Psoas muscle (tissue), 8 donors: ENCODE measurements at places on chromosomes 2 and 18.
A peak's percentile ranks its signal among the peaks of the same experiment; 100 is the strongest.

- H3K4me3 ChIP-seq, result no peak overlapping the region
- no peaks in the 10 kb centered on the region for H3K36me3 ChIP-seq
- no peak for DNase-seq
- no peaks in the 10 kb centered on the region for H3K4me1 ChIP-seq
Observed at GRCh38 chr2:71905205-71905604, 242.5 kb downstream of the CYP26B1 start.

DNA sequence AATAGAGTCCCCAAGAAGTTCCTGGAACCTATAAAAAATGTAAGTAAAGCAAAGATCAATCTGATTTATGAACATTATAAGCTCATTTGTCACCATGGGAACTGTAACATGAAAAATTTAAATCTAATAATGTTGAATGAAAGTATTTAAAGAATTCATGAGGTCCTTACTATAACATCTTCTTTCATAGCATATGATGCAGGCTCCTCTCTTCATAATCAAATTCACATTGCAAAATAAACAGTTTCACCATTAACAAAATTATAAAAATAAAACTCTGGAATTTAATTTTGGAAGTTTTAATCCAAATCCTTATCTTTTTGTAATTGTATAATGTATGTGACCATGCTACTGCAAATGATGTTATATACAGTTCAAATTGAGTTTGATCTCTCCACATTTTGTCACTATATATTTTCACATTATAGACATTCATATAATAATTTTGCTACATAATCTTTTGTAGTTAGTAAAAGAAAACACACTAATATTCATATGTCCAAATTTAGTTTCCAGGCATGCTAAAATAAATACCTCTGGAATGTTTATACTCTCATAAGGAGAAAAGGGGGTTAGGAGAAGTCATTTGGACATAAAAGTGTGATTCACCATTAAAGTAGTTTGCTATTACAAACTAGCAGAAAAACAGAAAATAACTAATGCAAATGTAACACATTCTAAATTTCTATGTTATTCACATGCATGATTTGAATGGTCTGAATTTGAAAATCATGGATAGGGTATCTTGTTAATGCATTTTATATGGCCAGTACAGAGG lies 954.1 kb downstream of the DSC3 start:
- H3K4me3 ChIP-seq, result no peak overlapping the region
- DNase-seq, result no peak
- H3K4me1 ChIP-seq, result no peaks in the 10 kb centered on the region
- no peaks in the 10 kb centered on the region for H3K36me3 ChIP-seq

DNA sequence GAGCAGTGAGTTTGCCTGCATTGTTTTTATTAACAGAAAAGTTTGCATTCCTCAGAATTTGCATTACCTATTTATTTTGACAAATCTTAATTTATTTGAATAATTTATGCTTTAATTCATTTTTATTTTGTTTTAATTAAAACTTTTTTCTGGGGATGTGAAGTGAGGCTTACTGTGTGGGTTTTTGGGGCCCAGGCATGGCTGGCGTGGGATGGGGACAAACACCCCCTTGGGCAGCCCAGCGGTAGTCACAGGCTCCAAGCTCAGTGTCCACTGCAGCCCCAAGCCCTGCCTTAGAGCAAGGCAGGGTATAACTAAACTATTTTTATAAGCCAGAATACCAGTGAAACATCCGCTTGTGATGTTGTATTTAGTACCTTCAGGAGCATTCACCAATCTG lies 95.7 kb upstream of the PXDN start:
- H3K4me3 ChIP-seq, result no peak overlapping the region
- H3K27me3 ChIP-seq, result no peaks in the 10 kb centered on the region
- no peaks in the 10 kb centered on the region for H3K4me1 ChIP-seq
- no peak for DNase-seq
- H3K27ac ChIP-seq, result no peak overlapping the region
- no peaks in the 10 kb centered on the region for H3K36me3 ChIP-seq

DNA sequence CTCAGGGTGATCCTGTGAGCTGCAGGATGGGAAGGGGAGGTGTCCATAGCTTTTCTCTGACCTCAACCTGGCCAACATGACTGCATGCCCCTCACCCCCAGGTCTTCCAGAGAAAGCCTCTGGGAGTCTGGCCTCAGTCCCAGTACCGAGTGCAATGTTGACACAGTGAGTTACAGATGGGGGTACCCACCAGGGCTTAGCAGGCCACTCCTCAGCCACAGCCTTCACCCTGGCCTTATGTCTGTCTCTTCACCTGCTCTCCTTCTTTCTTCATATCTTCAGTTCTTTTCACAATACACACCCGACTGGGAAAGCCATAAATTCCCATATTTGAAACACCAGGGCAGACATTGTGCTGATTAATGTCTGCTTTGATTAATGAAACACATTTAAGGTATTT lies 33.5 kb downstream of the AOX1 start:
- H3K27me3 ChIP-seq, result no peaks in the 10 kb centered on the region
- DNase-seq, result no peak
- H3K36me3 ChIP-seq, result no peaks in the 10 kb centered on the region
- no peaks in the 10 kb centered on the region for H3K4me1 ChIP-seq
- no peak overlapping the region for H3K27ac ChIP-seq
- H3K4me3 ChIP-seq, result no peak overlapping the region

GRCh38 chr2:176187200-176187898 lies 1.1 kb upstream of the HOXD1 start:
- H3K27ac ChIP-seq, result no peak overlapping the region
- DNase-seq, result no peak
- H3K4me3 ChIP-seq, result peak overlapping the region; percentile 85
- H3K4me1 ChIP-seq, result no peaks in the 10 kb centered on the region
- H3K27me3 ChIP-seq, result peaks cover 6% of the 10 kb centered on the region

DNA sequence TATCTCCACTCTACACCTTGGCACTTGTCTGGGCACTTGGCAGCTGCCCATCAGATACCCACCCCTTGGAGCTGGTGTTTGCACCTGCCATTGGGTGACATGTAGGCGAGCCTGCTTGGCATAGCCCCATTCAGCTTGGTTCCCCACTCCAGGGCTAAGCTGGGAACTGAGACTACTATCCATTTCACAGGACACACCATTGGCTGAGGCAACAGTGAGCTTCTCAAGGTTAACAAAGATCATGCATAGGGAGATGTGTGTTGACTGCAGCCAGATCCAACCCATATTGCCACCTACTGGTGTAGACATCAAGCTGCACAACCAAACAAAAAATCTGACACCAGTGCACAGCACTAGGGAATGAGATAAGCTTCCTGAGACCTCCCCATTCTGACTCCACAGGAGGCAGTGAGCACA lies 1389.8 kb upstream of the TMEFF2 start:
- H3K27me3 ChIP-seq, result no peaks in the 10 kb centered on the region
- H3K4me1 ChIP-seq, result no peaks in the 10 kb centered on the region
- H3K27ac ChIP-seq, result no peak overlapping the region
- H3K4me3 ChIP-seq, result no peak overlapping the region
- no peaks in the 10 kb centered on the region for H3K36me3 ChIP-seq

DNA sequence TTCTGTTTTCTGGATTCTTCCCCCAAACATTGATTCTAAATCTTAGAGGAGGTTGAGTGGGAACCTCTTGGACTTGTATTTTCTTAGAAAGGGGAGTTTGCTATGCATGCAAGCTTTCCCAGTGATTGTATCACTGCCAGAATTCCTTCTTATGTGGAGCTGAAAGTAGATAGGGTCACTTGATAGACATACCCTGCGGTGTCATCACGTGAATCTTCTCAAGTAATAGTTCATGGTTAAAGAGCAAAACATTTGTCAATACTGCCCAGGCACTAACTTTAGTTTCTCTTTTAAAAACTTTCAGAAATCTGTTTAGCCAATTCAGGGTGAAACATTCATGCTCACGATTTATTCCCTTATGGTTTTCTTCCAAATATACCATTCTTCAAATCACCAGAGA lies 6.4 kb downstream of the PMAIP1 start:
- no peaks in the 10 kb centered on the region for H3K4me1 ChIP-seq
- peaks cover 34% of the 10 kb centered on the region for H3K27me3 ChIP-seq
- no peak overlapping the region for H3K27ac ChIP-seq
- H3K4me3 ChIP-seq, result no peak overlapping the region

- H3K4me3 ChIP-seq, result no peak overlapping the region
- peaks cover 22% of the 10 kb centered on the region for H3K4me1 ChIP-seq
- no peaks in the 10 kb centered on the region for H3K36me3 ChIP-seq
- H3K27ac ChIP-seq, result peak overlapping the region; percentile 97
- DNase-seq, result no peak
Observed at GRCh38 chr18:58669731-58670378, 1.4 kb upstream of the MALT1 start.

GRCh38 chr18:57640749-57641148 lies 19.1 kb upstream of the NARS1 start:
- no peaks in the 10 kb centered on the region for H3K27me3 ChIP-seq
- no peak overlapping the region for H3K4me3 ChIP-seq
- DNase-seq, result no peak
- H3K27ac ChIP-seq, result no peak overlapping the region

DNA sequence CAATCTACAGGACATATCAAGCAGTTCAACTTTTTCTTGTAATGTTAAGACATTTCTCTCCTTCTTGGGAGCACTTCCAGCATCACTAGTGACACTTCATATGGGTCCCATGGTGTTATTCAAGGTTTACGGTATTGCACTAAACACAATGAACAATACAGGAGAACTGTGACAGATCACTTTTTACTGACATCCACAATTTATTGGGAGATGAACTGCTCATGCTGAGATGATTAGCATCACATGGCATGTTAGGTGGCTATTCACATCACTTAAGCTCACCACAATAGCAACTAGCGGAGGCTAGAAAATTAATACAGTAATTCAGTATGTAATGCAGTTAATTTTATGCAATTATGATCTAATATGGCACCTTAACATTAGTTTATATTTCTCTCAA lies 264.4 kb downstream of the ERBB4 start:
- no peak overlapping the region for H3K27ac ChIP-seq
- no peak for DNase-seq
- no peaks in the 10 kb centered on the region for H3K27me3 ChIP-seq
- no peaks in the 10 kb centered on the region for H3K36me3 ChIP-seq
- peaks cover 5% of the 10 kb centered on the region for H3K4me1 ChIP-seq
- no peak overlapping the region for H3K4me3 ChIP-seq

DNA sequence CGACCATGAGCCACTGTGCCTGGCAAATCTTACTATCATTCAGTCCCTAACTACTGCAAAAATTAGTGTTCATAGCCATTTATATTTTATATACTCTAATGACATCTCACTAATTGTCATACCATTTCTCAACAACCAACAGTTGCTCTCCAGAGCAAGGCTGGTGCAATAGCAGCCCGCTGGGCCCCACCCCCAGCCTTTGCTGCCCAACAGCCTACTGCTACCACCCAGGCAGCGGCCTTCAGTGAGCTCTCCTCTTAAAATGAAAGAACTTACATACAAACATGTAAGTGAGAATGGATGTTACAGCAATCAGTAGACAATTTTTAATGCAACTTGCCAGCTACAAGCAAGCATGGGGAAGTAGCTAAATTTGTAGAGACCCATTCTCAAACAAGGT lies 90.5 kb downstream of the HNRNPLL start:
- H3K36me3 ChIP-seq, result no peaks in the 10 kb centered on the region
- H3K4me1 ChIP-seq, result peaks cover 28% of the 10 kb centered on the region
- no peaks in the 10 kb centered on the region for H3K27me3 ChIP-seq
- H3K27ac ChIP-seq, result no peak overlapping the region

DNA sequence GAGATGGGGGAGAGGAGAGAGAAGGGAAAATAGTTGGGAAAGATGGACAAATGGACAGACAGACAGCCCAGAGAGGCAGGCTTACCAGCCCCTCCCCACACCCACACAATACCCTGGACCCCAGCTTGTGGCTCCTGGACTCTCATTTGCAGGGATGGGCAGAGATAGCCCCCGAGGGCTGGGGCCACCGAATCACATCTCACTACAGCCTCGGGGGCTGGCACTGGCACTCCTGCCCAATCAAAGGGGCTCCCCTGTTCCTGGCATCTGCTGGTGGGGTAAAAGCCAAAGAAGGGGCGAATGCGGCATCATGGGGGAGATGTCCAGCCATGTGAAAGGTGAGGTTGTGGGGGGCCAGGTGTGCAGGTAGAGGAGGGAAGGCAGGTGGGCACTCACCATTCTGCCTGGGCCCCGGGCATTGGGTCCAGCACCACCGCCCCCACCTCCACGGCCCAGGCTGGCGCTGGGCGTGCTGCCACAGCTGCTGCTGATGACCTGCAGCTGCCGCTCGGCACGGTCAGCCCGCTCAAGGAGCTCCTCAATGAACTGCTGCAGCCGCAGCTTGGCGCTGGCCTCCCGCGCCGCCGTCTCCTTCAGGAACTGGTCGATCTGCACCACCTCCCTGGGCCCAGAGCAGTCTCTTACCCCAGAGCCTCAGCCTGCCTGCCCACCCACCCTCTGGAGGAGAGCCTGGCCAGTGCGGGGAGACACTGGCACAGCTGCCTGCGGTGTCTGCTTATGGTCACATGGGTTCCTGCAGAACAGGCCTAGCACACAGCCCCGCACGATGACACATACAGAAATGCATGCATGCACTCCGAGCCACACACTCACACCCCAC lies 18.0 kb downstream of the FBXO41 start:
- no peaks in the 10 kb centered on the region for H3K36me3 ChIP-seq
- DNase-seq, result no peak
- H3K4me3 ChIP-seq, result no peak overlapping the region

DNA sequence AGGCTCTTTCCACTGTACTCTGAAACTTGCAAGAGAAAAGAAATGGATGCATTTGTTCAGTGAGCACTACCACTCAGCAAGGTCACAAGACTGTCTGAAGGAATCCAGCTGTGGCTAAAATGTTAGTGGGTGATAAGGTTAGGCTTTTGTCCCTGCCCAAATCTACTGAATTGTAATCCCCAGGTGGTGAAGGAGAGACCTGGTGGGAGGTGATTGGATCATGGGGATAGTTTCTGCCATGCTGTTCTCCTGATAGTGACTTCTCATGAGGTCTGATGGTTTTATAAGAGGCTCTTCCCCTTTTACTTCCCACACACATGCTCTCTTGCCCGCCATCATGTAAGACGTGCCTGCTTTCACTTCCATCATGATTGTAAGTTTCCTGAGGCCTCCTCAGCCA lies 68.2 kb downstream of the ZNF385B start:
- no peak for DNase-seq
- no peaks in the 10 kb centered on the region for H3K27me3 ChIP-seq
- H3K36me3 ChIP-seq, result no peaks in the 10 kb centered on the region
- H3K27ac ChIP-seq, result no peak overlapping the region

- H3K27me3 ChIP-seq, result no peaks in the 10 kb centered on the region
- peaks cover 26% of the 10 kb centered on the region for H3K4me1 ChIP-seq
- DNase-seq, result no peak
- no peak overlapping the region for H3K4me3 ChIP-seq
- H3K36me3 ChIP-seq, result no peaks in the 10 kb centered on the region
Observed at GRCh38 chr2:54208364-54209240, 47.4 kb downstream of the TSPYL6 start.

GRCh38 chr18:25190472-25190871 lies 161.5 kb downstream of the ZNF521 start:
- H3K27me3 ChIP-seq, result no peaks in the 10 kb centered on the region
- DNase-seq, result no peak
- no peak overlapping the region for H3K27ac ChIP-seq
- H3K4me1 ChIP-seq, result no peaks in the 10 kb centered on the region

DNA sequence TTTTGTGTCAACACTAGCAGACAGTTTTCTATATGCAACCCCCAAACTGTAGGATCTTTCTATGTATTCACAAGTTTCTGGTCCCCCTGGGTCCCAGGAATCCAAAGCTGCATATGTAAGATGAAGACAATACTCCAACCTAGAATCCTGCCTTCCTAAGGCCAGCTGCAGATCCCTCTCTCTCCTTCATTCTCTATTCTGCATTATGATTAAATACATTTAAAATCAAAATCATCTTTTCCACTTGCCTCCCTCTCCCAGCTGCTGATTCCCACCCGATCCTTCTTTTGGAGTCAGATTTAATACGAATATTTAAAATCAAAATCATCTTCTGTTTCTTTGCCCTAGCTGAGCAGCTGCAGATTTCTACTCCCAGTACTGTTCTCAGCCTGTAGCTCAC lies 783.0 kb upstream of the ZEB2 start:
- H3K4me3 ChIP-seq, result no peak overlapping the region
- no peaks in the 10 kb centered on the region for H3K27me3 ChIP-seq
- H3K36me3 ChIP-seq, result no peaks in the 10 kb centered on the region
- DNase-seq, result no peak
- H3K4me1 ChIP-seq, result no peaks in the 10 kb centered on the region
- no peak overlapping the region for H3K27ac ChIP-seq
